ENCODE measurements at places on chromosomes 5 and 9. TPM values are rescaled to one million over a fixed set of nuclear protein-coding genes. Genes with fewer than 3 reads are reported as not detected.

The SLC1A1 gene
- polyA plus RNA-seq = 1.7 TPM

The UBE2QL1 gene
- 1.1 TPM for polyA plus RNA-seq

The SPOCK1 gene
- polyA plus RNA-seq = 5.9 TPM

The BAAT gene
- 0.35 TPM for polyA plus RNA-seq

The OR1Q1 gene
- polyA plus RNA-seq = not detected

The PCDHGA1 gene
- 1.1 TPM for polyA plus RNA-seq

The SEMA5A gene
- polyA plus RNA-seq = 39.5 TPM

The CDH6 gene
- 4.8 TPM for polyA plus RNA-seq

- no peak for DNase-seq
These were observed 2.1 kb downstream of the ADGRD2 start for GRCh38 chr9:124452326-124452725.

GRCh38 chr5:32859211-32859641 lies 148.1 kb downstream of the NPR3 start:
- DNase-seq = no peak

GRCh38 chr9:132543960-132544359 lies 38.4 kb upstream of the BARHL1 start:
- no peak for DNase-seq

DNA sequence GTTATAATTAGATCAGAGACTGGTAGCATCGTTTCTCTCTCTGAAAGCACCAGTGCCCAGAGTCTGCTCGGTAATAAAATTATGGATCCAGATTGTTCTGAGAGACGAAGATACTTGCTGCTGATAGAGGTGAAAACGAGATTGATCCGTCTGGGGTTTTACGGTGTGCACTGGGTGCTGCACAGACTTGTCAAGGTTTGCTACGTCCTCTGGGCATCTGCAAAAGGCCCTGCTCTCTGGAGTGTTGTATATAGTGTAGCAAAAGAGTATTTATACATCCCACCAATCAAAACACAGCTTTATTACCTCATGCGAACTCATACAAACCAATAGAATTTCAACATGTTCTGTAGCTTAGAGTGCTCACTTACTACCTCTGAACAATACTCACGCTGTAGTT lies 219.3 kb downstream of the PBX3 start:
- DNase-seq = no peak

DNA sequence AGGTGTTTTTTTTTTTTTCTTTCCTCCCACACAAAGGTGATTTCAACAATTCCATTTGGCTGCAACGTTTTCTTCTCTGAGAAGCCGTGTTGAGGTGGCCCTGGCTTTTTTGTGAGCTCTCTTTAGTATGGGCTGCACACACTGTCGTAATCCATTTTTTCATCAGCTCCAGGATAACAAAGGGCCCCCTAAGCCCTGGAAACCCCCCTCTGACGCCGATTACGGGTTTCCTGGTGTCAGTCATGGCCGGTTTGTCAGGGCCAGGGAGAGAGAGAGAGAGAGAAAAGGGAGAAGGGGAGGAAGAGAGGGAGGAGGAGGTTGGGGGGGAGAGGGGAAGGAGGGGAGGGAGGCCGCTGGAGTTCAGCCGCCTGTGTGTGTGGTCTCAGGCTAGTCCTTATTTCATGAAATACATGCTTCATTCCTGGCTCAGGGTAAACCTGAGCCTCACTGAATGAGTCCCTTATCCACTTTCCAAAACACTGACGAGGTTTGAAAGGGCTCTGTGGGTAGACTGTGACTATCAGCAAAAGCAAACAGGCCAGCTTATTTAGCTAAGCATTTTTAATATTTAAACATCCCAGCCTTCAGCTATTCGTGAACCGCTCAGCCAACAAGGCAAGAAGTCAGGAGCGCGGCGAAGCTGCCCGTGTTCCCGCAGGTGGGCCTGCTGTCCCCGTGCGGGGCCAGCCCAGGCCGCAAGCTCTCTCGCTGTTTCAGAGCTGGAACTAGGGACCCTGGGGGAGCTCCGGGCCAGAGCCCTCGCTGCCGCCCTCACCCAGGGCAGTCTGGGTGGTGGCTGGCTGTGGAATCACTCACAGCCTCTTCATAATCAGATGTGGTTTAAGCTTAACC lies 172.8 kb downstream of the ERCC6L2 start:
- DNase-seq = no peak

DNA sequence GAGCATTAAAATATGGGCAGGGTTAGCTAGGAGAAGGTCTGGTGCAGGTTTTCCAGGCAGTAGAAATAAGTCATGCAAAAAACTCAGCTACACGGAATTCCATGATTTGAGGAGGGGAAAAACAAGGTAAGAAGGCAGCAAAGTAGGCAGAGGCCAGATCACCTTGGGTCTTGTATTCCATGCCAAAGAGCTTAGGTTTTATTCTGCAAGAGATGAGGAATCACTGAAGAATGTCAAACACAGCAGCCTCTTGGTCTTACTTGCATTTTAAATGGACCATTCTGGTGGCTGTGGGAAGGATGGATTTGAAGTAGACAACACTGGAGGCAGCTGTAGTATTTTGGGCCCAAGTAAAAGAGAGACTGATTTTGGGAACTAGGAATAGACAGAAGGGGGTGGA lies 8.6 kb downstream of the TRPM3 start:
- DNase-seq = no peak

GRCh38 chr5:41412496-41412895 lies 97.9 kb downstream of the PLCXD3 start:
- DNase-seq = no peak

- DNase-seq = no peak
These were observed 144.7 kb upstream of the C9orf72 start for GRCh38 chr9:27717991-27718390.

DNA sequence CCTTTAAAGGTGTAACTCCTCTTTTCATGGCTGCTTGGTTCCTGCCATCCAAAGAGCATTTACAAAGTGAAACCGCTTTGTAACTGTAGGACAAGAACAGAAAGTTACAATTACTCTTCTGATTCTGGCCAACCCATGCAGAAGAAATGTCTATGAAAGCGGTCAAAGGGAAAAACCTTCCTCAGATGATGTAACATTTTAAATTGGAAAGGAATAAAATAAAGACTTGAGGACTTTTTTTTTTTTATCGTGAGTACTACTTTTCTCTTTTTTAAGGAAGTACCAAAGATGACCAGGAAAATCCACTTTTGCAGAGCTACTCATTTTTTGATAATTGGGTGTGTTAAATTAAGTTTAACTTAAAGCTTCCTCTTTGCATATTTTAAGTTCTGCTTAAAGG lies 13.0 kb upstream of the C9orf72 start:
- no peak for DNase-seq

DNA sequence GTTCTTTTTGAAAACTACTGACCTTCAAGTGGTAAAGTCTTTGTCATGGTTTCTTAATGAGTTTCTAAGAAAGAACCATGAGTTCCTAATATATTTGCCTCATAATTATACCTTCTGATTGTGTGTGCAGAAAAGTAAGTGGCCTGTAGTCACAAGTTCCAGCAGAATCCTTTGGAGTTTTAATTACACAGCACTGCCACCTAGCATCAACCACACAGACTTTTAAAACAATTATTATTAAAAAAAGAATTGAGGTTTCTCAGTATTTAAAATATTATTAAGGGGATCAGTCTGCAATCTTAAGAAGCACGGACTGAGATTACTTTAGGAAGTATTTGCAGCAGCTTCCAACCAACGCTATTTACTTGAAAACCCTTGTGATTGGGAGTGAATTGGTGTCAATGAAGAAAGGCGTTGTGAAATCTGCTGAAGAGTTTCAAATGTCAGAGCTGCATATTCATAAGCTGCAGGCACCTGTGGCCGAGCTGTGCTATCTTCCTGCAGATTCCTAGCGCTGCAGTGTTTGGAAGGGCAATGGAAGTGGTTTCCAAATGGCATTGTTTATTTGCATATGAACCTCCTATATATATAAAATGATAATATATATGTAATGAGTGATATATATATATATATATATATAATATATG lies 1074.2 kb upstream of the WWC1 start:
- DNase-seq = no peak

GRCh38 chr5:77235846-77236721 lies 25.6 kb downstream of the PDE8B start:
- DNase-seq = no peak

GRCh38 chr5:77087484-77088261 lies 588 bp upstream of the ZBED3 start:
- peak; percentile 39 for DNase-seq

- DNase-seq = no peak
These were observed 285.6 kb downstream of the NTRK2 start for GRCh38 chr9:84955155-84955554.

- DNase-seq = no peak
These were observed 1944.2 kb upstream of the NUDT12 start for GRCh38 chr5:105506692-105507277.

GRCh38 chr9:135343837-135344522 lies 135.6 kb upstream of the PPP1R26 start:
- DNase-seq = no peak

DNA sequence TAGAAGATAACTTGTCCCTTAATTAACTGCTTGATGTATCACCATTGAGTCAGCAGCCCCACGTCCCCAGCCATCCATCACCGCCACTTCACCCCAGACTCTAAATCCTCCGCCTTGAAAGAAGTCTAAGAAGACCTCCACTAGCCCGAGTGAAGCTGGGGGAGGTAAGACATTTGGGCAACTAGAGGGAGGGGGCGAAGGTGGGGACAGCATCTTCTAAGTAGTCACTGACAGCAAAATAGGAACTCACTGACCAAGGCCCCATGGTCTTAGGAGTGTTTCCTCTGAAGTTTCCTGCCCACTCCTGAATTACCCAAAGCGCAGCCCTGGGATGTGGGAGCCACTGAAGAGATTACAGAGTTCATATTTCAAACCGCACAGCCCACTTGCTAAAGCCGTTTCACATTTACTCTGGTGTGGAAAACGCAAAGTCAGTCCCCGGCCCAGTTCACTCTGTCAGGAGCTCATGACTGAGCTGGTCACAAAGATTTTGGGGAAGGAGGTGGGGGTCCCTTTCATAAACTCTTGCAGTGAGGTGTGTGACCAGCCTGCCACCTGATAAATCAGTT lies 107.4 kb downstream of the LHFPL2 start:
- DNase-seq = no peak

DNA sequence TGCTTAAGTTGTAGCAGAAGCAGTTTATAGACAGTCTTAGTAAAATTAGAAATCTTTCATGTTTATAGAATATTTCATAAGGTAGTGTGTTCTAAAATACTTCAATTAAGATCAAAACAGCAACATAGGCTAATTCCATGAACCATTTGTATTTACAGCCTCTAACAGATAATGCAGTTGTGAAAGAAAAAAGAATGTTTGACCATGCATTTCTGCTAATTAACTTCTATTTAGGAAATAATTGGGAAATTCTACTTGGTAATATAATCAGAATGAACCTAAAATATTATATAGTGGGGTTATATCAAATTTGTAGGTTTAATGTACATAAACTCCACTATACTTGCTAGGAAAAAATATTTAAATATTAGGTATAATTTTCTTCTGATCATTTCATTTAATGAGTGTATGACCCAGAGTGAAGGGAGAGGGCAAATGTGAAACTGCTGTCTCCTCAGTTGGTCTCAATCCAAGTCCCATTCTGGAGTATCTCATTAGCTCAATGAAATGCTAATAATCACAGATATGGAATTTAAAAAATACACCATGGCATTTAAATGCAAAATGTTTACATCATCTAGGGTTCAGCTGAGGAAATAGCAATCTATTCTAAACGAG lies 34.9 kb downstream of the ALDH1A1 start:
- DNase-seq = no peak

DNA sequence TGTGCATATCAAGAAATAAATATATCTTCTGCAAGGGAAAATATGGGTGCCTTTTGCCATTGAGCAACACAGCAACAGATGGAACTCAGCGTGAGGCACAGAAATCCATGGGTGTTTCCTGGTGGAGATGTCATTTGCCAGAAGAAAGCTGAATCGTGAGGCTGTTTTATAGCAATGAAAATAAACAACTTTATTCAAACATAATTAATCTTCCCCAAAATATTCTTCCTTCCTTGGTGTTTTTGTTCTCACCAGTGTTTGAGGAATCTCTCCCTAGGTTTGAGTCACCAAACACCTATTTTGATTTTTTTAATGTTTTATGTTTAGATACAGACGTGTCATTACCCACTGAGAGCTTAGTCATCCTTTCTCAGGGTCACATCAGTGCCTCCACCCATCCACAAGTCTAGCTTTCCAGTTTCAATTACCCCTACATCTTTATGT lies 65.8 kb upstream of the PAPPA start:
- DNase-seq = no peak

Measured in left renal pelvis (tissue), 4 donors.